Keratinocyte (primary cell): ENCODE measurements at places on chromosomes 11 and 22.

- no peak for DNase-seq
These were observed 16.8 kb upstream of the PRG2 start for GRCh38 chr11:57407010-57407920.

DNA sequence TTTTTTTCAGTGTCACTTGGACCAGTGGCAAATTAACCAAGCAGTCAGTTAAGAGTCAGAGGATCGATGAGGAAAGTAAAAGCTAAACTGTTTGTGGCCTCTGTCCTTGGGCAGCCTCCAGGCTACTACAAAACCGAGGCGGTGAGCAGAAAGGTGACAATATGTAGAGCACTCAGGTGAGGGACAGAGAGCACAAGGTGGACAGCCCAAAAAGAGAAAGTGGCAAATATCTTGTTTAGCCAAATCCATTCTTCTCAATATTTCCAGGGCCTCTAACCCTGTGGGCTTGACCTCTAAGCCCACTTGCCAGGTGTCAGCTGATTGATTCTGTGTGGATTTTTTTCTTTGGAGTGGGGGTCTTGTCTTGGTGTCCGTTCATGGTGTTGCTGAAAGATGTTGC, 4202.2 kb upstream of the OR11H1 start:
- DNase-seq = no peak

DNA sequence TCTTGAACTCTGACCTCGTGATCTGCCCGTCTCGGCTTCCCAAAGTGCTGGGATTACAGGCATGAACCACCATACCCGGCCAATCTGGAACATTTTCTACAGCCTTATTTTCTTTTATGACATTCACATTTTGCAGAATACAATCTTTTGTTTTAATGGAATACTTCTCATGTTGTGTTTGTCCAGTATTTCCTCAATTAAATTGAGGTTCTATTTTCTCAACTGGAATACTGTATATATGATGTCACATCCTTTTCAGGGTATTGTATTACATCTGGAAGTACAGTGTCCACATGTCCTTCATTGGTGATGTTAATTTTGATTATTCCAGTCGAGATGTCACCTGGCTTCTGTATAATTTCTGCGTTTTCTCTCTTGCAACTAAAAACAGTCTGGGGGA, 90.8 kb upstream of the HORMAD2 start:
- DNase-seq = no peak

GRCh38 chr11:108768370-108768769, 103.5 kb downstream of the DDX10 start:
- DNase-seq = no peak

GRCh38 chr11:17479284-17480214, 2.9 kb upstream of the ABCC8 start:
- DNase-seq = no peak

DNA sequence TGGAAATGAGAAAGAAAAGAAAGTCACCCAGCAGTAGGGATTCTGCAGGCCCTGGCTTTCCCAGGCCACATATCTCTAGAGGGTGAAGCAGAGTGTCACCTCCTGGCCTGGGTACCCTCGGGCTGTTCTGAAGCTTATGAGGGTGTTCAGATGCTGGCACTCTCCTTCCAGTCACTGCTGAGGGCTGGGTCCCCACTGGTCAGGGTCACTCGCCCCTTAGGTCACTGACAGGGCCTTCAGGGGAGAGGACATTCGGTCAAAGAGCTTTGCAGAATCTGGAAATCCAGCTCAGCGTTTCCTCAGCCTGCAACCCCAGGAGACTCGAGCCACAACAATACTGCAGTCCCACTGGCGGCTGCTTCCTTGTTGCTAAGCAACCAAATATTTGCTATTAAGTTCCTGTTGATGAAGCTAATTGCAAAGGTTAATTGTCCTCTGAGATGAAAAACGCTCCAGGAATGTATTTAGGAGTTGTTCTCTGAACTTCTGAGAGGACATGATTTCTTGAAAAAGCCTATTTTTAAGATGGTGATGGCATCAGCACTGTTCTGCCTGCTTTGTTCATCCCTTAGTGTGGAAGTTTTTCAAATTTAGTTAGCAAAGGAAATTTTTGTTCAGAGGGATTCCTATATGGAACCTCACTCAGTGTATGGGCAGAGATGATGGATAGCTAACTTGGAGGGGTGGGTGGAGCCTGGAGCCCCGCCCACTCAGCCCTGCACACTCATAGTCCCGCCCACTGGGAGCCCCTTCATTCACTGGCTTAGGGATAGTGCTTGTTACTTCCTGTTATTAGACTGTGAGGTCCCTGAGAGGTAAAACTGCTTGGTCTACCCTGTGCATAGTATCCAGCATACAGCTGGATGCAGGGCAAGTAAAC, 109.2 kb downstream of the CSNK2A3 start:
- DNase-seq = no peak

- no peak for DNase-seq
These were observed 79.5 kb upstream of the CRYBB3 start for GRCh38 chr22:25120093-25120561.

GRCh38 chr11:128316541-128317227, 270.7 kb downstream of the ETS1 start:
- no peak for DNase-seq

- DNase-seq = no peak
These were observed 138.7 kb downstream of the TRIM44 start for GRCh38 chr11:35800970-35801953.

DNA sequence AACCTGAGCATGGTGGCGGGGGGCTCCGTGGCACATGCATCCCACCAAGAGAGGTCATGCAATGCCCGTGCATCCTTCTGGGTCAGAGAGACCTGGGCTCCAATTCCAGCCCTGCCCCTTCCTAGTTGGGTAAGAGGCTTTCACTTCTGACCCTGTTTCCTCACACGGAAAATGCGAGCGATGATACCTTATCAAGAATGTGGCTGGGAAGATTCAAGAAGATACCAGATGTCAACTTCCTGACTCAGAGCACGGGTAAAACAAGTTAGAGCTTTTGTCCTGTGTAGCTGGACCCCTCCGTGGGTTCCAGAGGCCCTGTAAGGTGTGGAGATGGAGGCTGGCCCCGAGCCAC, 8.7 kb upstream of the DGKZ start:
- DNase-seq = no peak

DNA sequence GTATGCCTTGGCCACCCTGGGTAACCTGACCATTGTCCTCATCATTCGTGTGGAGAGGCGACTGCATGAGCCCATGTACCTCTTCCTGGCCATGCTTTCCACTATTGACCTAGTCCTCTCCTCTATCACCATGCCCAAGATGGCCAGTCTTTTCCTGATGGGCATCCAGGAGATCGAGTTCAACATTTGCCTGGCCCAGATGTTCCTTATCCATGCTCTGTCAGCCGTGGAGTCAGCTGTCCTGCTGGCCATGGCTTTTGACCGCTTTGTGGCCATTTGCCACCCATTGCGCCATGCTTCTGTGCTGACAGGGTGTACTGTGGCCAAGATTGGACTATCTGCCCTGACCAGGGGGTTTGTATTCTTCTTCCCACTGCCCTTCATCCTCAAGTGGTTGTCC, 2.7 kb downstream of the OR51D1 start:
- DNase-seq = no peak

GRCh38 chr11:123166071-123166559, 28.9 kb downstream of the CLMP start:
- no peak for DNase-seq

GRCh38 chr11:59040607-59041006, 45.5 kb upstream of the GLYATL1B start:
- no peak for DNase-seq

GRCh38 chr11:46865340-46865739, 19.3 kb upstream of the CKAP5 start:
- no peak for DNase-seq

- no peak for DNase-seq
These were observed 633.8 kb downstream of the DLG2 start for GRCh38 chr11:84993386-84993785.

GRCh38 chr11:20310137-20310536, 53.4 kb upstream of the HTATIP2 start:
- DNase-seq = no peak

DNA sequence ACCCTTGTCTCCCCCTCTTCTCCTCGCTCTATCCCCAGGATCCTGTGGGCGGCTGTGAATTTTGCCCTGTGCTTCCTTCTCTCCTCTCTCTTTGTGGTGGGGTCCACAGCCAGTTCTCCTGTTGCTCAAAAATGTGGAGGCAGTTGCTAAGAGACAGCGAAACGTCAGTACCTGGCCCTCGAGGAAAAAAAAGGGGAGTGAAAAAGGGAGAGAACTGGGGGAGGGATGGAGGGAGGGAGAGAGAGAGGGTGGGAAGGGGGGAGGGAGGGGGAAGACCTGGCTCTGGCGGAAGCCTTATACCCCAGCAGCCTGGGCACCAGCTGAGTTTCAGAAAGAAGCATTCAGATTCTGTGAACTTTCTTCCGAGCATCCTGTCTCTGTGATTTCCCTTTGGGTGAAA, 2.1 kb upstream of the LRRC55 start:
- no peak for DNase-seq

DNA sequence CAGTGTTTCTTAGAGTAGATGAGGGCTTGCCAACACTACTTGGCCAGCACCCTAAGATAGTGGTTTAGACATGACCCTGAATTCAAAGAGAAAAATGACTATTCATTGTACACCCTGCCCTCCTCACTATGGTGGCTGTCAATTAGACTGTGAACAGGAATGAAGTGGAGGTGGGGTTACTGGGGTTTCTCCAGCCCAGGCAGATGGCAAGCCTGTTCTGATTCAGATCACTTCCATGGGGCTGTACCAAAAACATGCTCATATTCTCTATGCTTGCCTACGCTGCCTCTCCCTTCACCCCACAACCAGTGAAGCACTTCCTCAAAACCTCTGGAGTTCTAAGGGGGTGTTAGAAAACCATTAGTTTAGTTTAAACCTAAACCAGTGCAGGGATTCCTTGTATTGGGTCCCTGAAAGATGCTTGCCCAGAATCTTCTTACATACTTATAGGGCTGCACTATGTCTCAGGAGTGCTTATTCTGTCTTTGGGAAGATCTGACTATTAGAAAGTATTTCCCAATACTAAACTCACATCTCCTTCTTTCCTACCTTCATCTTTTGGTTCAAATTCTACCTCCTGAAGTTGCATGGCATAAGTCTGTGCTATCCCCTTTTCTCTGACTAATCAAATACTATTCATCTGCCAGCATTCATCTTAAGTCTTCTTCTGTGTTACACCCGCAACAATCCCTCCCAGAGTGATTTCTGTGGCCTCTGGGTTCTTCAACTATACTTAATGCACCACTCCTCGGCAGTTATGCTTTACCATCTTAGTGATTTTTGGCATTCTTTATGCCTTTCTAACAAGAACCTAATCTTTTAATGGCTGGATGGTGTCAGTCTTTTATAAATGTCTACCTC, 71.8 kb downstream of the ATG16L2 start:
- DNase-seq = no peak

- DNase-seq = no peak
These were observed 29.7 kb upstream of the TEF start for GRCh38 chr22:41352058-41352457.

GRCh38 chr11:15179167-15179566, 64.4 kb downstream of the INSC start:
- DNase-seq = no peak

DNA sequence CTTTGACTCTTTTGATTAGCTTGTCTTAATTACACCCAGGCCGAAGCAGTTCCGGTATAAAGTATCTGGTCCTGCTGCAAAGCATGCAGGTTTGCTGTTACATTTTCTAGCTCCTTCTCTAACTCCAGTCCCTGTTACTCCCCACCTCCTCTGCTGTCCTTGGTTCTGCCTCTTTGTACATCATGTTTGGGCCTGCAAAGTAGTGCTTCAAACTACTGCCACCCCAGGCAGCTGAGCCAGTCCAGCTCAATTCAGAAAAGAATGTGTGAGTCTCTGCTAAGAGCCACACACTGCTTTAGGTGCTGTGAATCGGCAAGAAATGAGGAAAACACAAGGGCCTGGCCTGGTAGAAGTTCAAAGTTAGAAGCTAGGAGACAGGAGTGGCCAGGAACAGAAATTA, 136.0 kb downstream of the SERGEF start:
- no peak for DNase-seq

GRCh38 chr11:124896821-124897391, 759 bp downstream of the ROBO4 start:
- no peak for DNase-seq

DNA sequence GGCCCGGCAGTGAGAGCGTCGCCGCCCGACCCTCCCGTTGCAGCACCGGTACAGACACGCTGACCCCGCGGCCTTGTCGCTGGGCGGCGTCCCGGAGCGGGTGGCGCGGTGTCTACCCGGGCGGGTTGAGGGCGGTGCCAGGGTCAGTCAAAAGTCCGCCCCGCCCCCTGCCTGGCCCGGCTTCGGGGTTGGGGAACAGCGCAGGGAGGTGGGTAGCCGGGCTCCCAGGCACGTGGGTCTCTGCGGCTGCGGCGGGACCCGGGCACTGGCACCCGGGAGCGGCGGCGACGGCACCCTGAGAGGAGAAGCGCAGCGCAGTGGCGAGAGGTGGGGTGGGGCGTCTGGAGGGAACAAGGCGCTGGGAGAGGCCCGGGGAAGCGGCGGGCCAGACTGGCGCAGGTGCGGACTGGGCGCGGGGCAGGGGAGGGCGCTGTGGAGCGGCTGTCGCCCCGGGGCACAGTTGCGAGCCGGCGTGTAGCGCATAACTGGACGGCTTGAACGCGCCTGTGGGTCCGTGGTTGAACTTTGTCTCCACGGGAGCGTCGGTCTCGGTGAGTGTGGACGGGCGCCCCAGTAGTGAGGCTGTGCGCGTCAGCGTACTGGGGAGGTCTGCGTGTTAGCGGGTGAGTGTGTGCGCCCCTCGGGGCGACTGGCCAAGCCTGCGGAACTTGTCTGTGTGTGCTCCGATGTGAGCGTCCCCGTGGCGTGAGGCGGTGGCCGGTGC, at the start of gene P2RY2:
P2RY2 (plus strand) TSS at position 176 of the 724 bp plus-strand sequence. CDS start 15,879 bp downstream, outside the sequence.
- no peak for DNase-seq

DNA sequence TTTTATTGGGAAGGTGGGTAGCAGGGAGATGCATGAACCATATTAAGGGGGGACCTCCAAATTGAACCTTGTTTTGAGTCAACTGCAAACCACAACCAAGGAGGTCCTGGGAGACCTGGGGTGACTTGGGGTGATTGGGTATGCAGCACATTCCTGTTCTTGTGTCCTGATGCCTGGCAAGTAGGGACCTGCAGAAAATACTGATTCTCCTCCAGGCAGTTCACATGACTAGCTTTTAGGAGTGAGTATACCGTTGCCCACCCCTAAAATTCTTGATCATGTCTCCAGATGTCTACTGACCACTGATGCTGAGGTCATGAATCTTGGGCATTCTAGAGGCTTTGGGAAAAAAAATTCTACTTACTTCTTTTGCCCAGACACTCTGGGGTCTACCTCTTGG, 6.3 kb downstream of the EHF start:
- peak; percentile 88 for DNase-seq

DNA sequence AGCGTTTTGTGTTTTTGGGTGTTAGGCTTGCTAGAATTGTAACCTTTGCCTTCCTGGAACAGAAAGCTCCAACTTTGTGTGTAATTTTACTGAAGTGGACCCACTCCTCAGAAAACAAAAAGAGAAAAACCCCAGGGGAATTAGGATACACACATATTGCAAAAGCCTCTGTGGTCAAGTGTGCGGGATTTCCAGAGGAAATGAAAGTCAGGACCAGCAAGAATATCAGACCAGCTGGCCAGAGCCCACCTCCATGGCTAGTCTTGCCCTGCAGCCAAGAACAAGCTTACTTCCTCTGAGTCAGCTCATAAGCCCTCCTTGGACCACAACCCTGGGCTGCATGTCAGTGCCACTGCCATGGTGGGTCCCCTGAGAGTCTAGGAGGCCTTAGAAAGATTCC, 37.0 kb upstream of the FTH1 start:
- DNase-seq = no peak
